Regular cardiac myocyte (primary cell): ENCODE measurements at places on chromosomes 2 and 18. TPM values are rescaled to one million over a fixed set of nuclear protein-coding genes. Genes with fewer than 3 reads are reported as not detected.

The DSC2 gene
- total RNA-seq: under 0.01 TPM in 2 replicates

The RESP18 gene
- total RNA-seq: not detected in 2 replicates

The HOXD1 gene
- under 0.01 TPM in 1 of 2 replicates, not detected in the other for total RNA-seq

The NEUROD1 gene
- not detected in 2 replicates for total RNA-seq

The HJURP gene
- 4.2 and 43.1 TPM in 2 replicates for total RNA-seq

The ENOSF1 gene
- total RNA-seq: 22.0 and 24.3 TPM in 2 replicates

The BMP10 gene
- total RNA-seq: not detected in 2 replicates

The SLC16A14 gene
- 0.58 and 2.3 TPM in 2 replicates for total RNA-seq

The GPR45 gene
- total RNA-seq: not detected in 2 replicates

The TRIP12 gene
- total RNA-seq: 254 and 256 TPM in 2 replicates

The TSPYL6 gene
- not detected in 2 replicates for total RNA-seq

The SERPINB13 gene
- total RNA-seq: not detected in 2 replicates

The MORN2 gene
- 10.1 and 16.5 TPM in 2 replicates for total RNA-seq

The TDRD15 gene
- total RNA-seq: not detected in 2 replicates

The RBMS1 gene
- 77.5 and 84.0 TPM in 2 replicates for total RNA-seq

The WDR75 gene
- total RNA-seq: 59.8 and 64.2 TPM in 2 replicates

The TRIM54 gene
- total RNA-seq: under 0.01 TPM in 1 of 2 replicates, not detected in the other

The FAM228A gene
- total RNA-seq: 0.38 and 0.85 TPM in 2 replicates

The MROH2A gene
- total RNA-seq: not detected in 2 replicates

The TMX3 gene
- 102 and 112 TPM in 2 replicates for total RNA-seq

The CASP8 gene
- 24.0 and 24.2 TPM in 2 replicates for total RNA-seq

The LCT gene
- total RNA-seq: under 0.01 TPM in 1 of 2 replicates, not detected in the other

The HOXD8 gene
- total RNA-seq: 0.38 and 0.85 TPM in 2 replicates

The KCNK3 gene
- total RNA-seq: 0.38 and 2.0 TPM in 2 replicates

The SLC38A11 gene
- 0.28 TPM in 1 of 2 replicates, not detected in the other for total RNA-seq

The MEX3C gene
- 29.0 and 33.2 TPM in 2 replicates for total RNA-seq

The CDKL4 gene
- 1.7 and 11.8 TPM in 2 replicates for total RNA-seq

The PJVK gene
- 0.77 and 1.7 TPM in 2 replicates for total RNA-seq

The CIB4 gene
- total RNA-seq: not detected in 2 replicates

The PCARE gene
- total RNA-seq: not detected in 2 replicates

The ABHD1 gene
- under 0.01 and 0.28 TPM in 2 replicates for total RNA-seq

The DES gene
- total RNA-seq: 0.77 and 1.7 TPM in 2 replicates
